IMR-90 (cell line): ENCODE measurements at places on chromosomes 3 and 15. TPM values are rescaled to one million over a fixed set of nuclear protein-coding genes. Genes with fewer than 3 reads are reported as not detected.

The IRAK2 gene
- 8.1 and 8.6 TPM in 2 replicates for total RNA-seq

The LNP1 gene
- 2.2 and 4.4 TPM in 2 replicates for total RNA-seq

The RAB27A gene
- 4.8 and 8.6 TPM in 2 replicates for total RNA-seq

DNA sequence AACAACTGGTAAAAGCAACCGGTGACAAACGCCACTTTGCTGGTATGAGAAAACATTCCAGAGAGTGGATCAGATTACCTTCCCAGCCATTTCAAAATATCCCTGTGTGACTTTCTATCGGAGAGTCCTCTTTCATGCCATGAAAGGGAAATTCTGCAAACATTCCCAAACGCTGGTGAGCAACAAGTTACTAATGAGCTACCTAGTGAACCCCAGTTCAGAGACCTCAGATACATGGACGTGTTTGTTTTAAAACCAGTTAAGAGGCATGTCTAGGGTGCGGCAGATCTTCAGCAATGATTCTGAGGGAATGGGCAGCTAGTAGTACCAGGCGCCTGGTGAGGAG is 418.2 kb upstream of the NR2F2 start:
- DNase-seq, result no peak

DNA sequence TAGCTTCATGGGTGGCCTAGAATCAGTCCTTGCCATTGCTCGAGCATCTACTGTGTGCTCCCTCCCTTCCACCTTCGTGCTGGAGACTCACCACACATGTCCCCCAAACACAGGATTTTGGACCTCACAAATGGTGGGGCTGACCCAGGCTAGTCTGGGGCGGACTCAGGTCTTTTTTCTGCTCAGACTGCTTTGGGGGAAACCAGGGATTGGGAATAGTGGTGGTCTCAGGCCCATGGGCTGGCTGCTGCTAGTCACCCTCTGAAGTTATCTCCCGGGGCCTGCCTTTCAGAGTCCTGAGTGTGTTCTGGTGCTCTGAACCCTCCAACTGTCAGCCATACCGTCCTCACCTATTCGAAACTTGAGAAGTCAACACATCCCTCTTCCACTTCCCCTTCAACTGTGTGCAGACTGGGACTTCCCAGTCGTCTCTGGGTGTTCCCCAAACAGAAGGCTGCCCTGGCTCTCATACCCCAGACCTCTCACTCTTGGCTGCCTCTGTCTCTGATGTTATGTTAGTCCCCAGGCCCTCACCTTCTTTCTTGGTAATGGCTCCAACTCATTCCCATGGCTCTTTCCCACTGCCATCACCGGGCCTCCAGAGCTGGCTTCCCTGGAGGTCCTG is 46.0 kb downstream of the PPCDC start:
- no peak for DNase-seq

GRCh38 chr3:13705051-13705450 is 156.1 kb downstream of the FBLN2 start:
- DNase-seq, result no peak

DNA sequence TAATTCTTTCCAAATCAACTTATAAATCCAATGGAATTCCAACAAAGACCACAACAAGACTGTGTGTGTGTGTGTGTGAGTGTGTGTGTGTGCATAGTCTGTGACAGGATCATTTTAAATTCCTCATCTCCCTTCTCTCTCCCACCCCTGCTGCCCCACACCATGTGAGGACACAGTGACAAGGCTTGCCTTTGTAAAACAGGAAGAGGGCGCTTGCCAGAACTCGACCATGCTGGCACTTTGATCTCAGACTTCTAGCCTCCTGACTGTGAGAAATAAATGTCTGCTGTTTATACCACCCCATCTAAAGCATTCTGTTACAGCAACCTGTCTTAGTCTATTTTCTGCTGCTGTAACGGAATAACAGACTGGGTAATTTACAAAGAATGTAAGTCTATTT is 99.1 kb downstream of the NSMCE3 start:
- no peak for DNase-seq

DNA sequence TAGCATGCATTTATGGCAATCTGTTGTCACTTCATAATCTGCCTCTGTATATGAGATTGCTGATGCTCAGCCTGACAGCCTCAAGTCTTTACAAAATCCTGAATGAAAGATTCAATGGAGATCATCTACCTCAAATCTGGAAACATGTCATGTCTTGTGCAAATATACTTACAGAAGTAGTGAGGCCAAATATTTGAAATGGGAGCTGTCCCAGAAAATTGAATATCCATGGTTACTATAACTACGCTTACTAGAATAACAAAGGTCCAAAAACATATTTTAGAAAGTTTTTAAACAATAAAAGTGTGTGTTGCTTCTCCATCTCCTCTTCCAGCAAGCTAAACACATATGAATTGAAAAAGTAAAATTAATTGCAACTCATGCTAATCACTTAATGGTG is 133.2 kb upstream of the DPH6 start:
- DNase-seq, result no peak

DNA sequence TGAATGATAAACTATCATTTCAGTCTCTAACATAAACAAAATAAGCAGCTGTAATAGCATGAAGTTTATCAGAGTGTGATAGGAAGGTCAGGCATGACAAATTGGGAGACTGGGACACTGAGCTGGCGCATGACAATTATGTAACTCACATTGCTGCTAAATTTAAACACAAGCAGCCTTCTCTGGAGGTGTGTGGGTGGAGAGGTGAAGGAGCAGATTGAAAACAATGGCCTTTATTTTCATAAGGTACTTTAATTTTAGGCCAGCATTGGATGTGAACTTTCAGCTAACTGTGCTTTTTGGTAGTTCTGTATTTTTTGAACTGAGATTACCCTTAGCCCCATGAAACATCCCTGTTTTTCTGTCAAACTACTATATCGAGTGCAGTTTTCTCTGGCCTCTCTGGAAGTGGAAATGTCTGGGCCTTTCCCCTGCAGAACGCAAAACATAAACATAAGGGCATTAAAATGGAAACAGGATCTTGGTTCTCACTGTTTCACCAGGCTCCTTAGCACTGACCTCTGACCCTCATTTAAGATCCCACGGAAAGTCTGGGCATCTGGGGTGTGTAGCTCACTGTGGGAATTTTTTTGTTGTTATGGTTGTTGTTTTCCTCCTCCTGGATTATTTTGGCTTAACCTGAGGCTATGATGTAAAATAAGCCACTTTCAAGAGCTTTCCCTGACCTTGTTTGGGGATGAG is 160.1 kb upstream of the DPH6 start:
- DNase-seq, result peak; percentile 40

- DNase-seq, result no peak
Measured at GRCh38 chr3:133931084-133931483, 35.4 kb upstream of the RAB6B start.
